ENCODE measurements at places on chromosomes 6 and 20.

DNA sequence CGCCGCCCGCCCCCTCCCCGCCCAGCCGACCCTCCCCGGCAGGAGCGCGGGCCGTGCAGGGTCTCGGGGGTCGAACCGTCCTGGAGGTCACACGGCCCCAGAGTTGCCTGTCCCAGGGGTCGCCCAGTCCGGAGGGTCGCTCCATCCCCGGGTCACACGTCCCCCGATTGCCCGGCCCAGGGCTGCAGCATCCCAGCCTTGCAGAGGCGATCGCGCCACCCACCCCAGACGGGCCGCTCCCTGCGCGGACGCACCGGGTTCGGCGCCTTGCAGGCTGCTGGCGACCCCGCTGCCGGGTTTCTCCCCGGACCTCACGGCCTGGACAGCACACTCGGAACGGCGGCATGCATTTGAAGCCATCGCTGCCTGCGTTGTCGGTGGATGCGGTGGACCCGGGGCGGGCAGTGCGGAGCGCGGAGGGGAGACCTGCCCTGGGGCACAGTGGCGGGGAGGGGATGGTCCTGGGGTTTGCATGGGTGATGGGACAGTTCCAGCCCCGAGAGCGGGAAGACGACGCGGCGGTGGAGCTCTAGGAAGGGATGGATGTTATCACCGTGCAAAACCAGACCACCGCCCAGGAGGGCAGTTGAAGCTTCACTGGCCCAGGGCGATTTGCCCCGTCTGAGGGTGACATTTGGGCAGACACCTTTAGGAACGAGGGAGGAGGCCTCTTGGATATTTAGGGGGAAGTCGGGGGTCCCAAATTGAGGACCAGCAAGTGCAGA lies 22.7 kb upstream of the FRMD1 start:
- no peak for DNase-seq

GRCh38 chr6:30006170-30007131 lies 54.6 kb upstream of the POLR1H start:
- no peak for DNase-seq

- DNase-seq, result no peak
Measured at GRCh38 chr6:52900536-52900935, 9.0 kb downstream of the GSTA3 start.

GRCh38 chr6:23145781-23146180 lies 576.4 kb downstream of the HDGFL1 start:
- no peak for DNase-seq

GRCh38 chr6:142954844-142955243 lies 9.9 kb upstream of the HIVEP2 start:
- DNase-seq, result no peak

GRCh38 chr6:26318459-26319404 lies 46.3 kb upstream of the BTN3A2 start:
- DNase-seq, result no peak

- DNase-seq, result no peak
Measured at GRCh38 chr6:144115219-144115618, 19.8 kb upstream of the SF3B5 start.

Measured in GF-D8 (cell line).